NCI-H460 (cell line): ENCODE measurements at places on chromosomes 11 and 22.

GRCh38 chr11:4040461-4040860 lies 54.1 kb upstream of the RRM1 start:
- no peak for DNase-seq

GRCh38 chr11:132519241-132519815 lies 1013.0 kb downstream of the OPCML start:
- DNase-seq, result no peak

GRCh38 chr22:33841281-33842005 lies 78.8 kb downstream of the LARGE1 start:
- DNase-seq, result no peak

- DNase-seq, result no peak
These were observed 252.1 kb downstream of the DDX10 start for GRCh38 chr11:108916935-108917334.
